ENCODE measurements at places on chromosomes 4 and X.

DNA sequence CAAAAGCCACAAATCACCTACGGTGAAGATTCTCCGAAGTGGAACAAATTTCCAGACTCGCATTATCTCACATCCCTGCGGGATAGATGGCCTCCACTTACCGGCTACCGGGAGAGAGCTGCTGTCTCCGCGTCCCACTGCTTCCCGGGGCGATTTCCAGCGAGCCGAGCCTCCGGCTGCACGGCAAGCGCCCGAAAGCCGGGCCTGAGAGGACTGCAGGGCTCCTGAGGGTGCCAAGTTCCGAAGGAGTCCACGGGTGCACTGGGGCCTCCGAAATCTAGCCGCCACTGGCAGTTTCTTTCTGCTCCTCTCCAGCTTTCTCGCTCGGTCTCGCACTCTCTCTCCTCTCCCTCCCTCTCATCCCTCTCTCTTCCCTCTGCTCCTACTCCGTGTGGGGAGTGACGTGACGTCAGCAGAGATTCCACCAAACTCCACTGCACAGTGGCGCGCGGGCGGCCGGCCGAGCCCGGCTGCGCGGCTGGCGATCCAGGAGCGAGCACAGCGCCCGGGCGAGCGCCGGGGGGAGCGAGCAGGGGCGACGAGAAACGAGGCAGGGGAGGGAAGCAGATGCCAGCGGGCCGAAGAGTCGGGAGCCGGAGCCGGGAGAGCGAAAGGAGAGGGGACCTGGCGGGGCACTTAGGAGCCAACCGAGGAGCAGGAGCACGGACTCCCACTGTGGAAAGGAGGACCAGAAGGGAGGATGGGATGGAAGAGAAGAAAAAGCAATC, 14.0 kb upstream of the PITX2 start:
- no peak for DNase-seq

- peak; percentile 26 for DNase-seq
Measured at GRCh38 chrX:130079824-130080406, 30.4 kb downstream of the ELF4 start.

DNA sequence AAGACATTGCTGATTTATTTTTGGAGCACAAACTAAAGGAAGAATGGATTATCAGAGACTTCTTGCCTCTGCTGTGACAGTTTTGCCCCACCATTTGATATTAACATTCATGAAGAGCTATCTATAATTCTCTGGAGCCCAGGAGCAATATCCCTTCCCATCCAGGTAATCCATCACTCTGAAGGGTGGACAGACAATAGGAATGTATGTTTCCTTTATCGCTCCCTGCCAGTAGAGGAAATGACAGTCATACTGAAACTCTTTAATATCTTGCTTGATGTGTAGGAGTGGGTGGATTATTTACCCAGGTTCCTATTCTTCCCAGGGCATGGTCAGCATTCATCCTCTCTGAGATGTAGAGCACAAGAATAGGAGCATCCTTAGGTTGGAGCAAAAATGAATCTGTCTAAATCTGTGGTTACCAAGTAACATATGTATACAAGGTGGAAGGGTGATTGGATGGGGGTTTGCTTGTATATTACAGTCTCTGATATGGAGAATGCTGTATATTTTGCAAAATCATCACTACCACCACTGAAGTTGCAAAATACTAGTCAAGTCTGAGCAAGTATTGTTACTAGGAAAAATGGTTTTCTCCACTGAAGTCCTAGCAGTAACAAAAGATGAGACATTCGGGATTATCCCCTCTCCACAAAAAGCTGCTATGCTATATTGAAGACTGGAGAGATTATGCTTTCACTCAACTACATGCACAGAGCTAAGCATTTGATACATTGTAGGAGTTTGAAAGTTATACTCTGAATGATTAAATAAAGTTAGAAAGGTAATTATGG, 151.6 kb downstream of the CBLL2 start:
- DNase-seq: no peak

GRCh38 chr4:147851135-147851534, 119.2 kb downstream of the ARHGAP10 start:
- DNase-seq: no peak

DNA sequence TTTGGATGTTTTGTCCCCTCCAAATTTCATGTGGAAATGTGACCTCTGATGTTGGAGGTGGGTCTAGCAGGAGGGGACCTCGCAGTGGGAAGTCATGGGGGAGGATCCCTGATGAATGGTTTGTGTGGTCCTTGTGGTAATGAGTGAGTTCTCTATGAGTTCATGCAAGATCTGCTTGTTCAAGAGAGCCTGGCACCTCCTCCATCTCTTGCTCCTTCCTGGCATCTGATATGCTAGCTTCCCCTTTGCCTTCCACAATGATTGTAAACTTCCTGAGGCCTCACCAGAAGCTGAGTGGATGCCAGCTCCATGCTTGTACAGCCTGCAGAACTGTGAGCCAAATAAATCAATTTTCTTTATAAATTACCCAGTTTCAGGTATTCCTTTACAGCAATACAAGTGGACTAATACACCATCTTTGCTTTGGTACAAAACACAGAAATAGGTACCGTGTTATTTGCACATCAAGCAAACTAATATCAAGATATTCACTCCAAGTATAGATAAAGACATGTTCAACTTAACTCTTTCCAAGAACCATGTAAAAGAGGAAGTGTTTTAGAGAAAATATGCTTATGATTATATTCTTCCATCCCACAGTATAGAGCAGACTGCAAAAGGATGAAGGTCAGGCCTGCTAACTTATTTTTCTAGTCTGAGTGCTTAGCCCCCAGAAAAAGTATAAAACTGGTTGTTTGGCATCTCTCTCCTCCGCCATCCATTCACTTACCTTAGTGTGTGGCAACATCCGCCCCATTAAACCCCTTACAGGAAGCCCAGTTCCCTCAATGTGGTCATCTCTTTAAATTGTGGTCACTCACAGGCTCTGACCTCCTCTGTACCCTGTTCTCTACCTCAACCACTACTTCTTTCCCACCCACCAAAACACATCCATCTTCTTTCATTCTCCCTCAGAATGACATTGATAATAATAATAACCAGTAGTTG, 6.7 kb downstream of the ARAP2 start:
- no peak for DNase-seq

DNA sequence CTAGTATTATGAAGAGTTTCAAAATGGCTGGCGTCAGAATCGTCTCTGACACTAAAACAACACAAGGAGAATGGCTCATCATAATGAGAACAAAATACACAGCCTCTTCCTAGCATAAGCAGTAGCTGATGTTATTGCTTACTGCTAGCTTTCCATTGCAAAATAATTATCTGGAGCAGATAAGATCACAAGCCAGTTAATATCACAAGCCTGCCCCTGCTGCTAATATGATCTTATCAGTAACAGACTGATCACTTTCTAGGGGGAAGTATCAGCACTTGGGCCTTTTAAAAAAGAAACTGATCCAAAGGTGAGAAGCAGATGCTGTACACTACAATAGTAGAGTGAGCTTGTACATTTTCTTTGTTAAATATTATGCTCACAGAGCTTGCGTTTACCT, 554.8 kb upstream of the PABPC4L start:
- no peak for DNase-seq

DNA sequence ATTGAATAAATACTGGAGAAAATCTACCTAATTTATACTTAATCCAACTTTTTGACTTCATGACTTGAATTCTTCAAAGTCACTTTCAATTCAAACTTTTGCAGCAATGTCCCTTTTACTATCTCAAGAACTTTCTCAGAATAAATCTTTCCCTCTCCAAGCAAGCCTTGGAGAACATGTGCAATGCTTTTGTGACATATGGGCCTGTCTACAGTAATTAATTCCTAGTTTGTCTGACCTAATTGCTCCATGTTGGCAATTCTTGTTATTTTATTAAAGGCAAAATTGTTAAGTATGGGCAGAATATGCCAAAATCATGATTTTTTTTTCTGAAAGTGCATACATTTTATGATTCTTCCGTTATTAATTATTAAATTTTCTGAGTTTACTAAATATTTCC, 1115.3 kb downstream of the PDHA2 start:
- DNase-seq: no peak

All from stimulated activated CD4-positive, alpha-beta T cell treated with anti-CD3 and anti-CD28 coated beads, Interleukin-15, amount 100 ng/mL, for 1 hour (primary cell).